Activated T-cell treated with anti-CD3 and anti-CD28 coated beads for 4 hours (primary cell): ENCODE measurements at places on chromosomes 4 and X.

- no peak for DNase-seq
These were observed 857.9 kb upstream of the HTR2C start for GRCh38 chrX:113726009-113726408.

DNA sequence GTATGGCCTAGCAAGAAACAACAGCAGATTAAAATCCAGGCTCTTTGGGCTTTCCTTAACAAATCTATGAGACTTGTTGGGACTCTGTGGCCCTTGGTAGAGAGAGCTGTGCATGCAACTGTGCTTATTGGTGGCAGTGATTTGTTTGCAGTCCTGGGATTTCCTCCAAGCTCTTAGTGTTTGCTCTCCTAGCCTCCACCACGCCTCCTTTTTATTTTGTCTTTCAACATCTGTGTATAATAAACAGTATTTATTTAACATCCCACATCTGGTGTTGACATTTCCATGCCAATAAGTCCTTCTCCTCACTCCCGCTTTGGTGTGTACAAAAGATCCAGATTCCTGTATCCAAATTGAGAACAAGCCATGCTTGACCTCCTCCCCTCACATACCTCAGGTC is 3.1 kb downstream of the TNMD start:
- DNase-seq = no peak

GRCh38 chr4:791898-792625 is 33.9 kb downstream of the CPLX1 start:
- DNase-seq = no peak

DNA sequence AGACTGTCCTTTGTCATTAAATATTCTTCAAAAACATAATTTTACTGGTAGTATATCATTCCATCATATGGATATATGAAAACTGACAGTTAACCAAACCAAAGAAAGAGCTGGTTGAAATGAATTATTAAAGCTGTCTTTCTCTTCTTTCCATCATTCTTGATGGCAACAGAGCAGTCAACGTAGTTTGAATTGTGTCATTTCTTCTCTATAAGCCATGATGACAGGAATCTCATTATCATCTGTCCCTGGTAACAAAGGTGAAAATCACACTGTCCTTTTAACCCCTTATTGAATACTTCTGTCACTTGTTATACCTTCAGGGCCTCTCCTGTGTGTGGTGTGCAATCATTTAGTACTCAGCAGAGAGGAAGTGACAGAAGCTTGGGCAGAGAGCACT is 197.0 kb upstream of the SLITRK2 start:
- DNase-seq = no peak

- no peak for DNase-seq
These were observed 841 bp downstream of the ACOT9 start for GRCh38 chrX:23742174-23742696.

DNA sequence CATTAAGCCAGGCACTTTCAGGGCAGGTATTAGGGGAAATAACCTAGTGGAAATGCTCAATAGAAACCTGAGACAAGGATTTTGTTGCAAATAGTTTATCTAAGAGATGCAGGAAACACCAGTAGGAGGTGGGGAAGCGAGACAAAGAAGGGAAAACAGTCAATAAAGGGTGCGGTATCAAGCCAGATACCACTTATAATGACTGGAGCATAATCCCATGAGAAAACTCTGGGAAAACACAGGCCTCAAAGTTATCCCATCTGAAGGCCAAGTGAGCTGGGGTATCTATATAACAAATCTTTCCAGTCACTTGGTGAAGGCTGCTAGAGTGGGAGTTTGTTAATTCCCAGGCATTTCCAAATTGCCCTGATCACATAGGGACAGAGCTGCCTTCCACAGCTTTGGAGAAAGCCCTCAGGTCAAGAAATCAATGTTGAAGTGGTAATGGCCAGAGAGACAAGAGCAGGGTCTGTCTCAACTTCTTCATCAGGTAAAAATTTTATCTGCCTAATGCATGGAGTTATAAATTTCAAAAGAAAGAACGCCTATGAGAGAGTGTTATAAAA is 9.8 kb upstream of the HMGB2 start:
- DNase-seq = no peak

DNA sequence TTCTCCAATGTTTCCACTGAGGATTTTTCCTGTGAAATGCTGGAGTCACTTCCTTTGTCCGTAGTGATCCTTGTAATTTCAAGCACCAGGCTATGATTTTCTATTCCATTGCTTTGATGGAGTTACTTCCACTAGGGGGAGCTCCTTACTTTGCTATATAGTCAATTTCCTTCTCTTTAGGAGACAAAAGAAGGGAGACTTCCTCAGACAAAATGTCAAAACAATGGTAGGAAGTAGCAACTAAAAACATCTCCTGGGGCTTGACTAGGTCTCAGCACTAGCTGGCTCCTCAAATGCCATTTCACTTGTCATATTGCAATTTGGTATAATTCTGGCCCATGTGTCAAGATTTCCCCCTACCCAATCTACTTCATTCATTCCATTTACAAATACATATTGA is 24.1 kb downstream of the ZCCHC12 start:
- DNase-seq = no peak

DNA sequence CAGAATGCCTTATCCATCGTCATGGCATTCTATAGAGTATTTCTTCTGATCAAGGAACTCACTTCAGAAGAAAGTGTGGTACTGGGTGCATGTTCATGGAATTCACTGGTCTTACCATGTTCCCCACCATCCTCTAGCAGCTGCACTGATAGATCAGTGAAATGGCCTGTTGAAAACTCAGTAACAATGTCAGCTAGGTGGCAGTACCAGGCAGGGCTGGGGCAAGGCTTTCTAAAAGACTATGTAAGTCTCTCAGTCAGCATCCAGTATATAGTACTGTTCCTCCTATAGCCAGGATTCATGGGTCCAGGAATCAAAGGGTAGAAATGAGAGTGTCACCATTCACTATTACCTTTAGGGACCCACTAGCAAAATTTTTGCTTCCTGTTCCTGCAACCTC is 15.8 kb upstream of the LDB2 start:
- no peak for DNase-seq

DNA sequence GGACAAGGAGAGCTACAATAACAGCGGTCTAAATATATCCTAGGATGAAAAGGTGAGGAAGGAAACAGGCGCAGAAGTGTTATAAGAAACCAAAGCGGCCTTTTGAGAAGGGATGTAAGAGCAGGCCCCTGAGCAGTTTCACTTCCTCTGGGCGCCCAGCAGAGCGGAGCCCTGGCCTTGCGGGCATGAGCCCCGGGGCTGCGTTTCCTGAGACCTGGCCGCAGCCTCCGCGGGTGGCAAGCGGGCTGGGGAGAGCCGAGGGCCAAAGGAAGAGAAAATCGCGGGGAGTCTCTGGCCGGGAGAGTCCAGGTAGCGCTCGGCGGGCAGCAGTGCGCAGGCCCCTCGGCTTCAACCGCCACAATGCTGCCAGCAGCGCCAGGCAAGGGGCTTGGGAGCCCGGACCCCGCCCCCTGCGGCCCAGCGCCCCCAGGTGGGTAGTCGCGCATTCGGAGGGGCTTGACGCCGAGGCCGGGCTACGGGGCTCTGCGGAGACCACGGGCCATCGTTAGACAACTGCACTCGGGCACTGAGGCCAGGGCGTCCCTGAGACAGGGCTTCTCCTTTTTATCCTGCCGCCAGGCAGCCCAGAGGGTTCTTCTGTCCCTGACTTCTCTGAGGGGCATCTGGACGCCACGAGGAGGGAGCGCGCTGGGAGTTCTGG is at the start of gene BANK1:
BANK1 (plus strand) TSS at position 210 of the 661 bp plus-strand sequence; CDS start at position 361, 151 bp downstream.
- DNase-seq = no peak

DNA sequence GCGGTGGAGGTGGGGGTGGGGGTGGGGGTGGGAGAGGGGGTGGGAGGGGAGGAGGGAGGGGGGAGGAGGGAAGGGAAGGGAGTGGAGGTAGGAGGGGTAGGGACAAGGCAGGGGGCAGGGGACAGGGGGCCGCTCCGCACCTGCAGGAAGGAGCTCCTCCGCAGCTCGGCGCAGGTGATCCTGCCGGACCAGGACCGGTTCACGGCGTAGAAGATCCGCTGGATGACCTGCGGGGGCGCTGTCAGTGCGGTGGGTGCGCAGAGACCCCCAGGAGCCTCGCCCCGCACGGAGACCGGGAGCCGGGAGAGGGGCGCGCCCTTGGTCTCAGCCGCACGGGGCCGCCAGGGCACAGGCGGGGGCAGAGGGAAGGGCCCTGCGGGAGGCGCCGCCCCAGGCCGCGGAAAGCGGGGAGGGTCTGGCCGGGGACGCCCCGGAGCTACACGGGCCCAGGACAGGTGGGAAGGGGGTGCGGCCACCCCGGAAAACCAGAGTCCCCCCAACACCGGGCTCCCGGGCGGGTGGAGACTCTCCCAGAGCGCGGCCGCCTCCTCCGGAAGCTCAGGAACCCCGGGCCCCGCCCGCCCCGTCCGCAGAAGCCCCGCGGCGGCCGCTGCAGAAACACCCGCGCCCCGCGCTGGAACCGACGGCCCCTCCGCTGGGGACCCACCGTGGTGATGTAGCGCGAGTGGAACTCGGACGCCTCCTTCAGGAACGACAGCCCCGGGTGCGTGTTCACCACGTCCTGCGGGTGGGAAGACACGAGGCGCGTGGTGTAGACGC is 27.6 kb upstream of the GTPBP6 start:
- DNase-seq = no peak

DNA sequence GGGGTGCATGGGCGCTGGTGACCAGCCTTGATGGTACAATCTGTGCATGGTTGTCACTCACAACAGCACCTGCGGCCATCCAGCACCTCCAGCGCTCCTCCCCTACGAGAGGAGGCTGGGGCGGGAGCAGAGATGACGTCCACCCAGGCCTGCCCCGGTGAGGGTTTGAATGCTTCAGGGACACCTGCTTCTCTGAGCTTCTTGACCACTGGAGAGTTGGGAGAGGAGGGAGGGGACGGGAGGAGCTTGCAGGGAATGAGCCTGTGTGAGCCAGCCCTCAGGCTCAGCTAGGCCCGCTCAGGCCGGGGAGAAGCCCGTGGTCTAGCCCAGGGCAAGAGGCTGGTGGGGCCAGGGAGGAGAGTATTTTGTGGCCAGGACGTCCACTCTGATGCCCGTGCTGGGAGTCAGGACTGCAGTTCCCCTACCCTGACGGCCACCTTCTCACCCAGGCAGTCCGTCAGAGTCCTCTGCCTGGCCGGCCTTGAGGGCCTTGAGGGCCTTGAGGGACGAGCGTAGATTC is 59.2 kb downstream of the CPZ start:
- no peak for DNase-seq

DNA sequence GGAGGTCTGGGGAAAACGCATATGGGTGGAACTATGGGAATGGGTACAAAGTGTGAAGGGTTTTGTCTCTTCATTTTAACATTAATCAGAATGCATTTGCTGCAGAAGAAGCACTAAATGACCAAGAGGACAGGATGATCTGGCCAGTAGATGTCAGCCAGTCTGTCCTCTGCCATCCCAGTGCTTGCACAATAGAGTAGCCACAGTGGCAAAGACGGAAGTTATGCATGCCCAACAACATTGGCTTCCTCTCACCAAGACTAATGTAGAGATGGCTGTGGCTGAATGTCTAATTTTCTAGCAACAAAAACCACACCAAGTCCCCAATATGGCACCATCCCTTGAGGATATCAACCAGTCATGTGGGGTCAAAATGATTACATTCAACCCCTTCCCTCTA is 45.0 kb upstream of the ARHGEF6 start:
- DNase-seq = no peak

DNA sequence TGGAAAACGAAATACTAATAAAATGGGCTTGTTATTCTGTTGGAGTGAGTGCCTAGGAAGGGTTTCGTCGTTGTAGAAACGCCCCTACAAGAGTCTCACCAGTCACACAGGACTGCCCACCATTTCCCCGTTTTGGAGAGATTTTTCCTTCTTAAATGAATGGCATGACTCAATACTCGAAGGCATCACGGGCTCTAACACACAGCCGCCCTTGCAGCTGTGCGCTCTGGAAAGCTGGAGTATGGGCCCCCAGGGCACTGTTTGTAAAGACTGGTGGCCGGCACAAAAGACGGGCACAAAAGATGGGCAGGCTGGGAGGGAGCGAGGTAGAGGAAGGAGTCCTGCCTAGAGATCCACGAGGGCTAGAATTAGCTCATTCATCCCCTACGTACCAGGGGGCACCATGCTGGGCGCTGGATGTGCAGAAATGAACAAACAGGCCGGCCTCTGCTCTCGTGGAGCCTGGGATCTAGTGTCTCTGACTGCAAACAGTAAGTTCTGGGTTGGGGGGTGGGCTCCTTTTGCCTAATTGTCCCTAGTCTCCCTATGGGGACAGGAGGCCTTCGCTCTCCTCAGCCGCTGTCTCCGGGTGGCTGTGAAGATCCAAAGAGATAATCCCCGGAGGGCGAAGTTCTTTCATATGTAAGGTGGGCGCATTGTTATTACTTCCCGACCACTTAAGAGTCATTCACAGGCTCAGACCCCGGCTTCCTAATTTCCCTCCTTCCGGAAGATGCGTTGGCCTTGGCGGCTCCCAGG is 1.0 kb upstream of the SFRP2 start:
- no peak for DNase-seq

DNA sequence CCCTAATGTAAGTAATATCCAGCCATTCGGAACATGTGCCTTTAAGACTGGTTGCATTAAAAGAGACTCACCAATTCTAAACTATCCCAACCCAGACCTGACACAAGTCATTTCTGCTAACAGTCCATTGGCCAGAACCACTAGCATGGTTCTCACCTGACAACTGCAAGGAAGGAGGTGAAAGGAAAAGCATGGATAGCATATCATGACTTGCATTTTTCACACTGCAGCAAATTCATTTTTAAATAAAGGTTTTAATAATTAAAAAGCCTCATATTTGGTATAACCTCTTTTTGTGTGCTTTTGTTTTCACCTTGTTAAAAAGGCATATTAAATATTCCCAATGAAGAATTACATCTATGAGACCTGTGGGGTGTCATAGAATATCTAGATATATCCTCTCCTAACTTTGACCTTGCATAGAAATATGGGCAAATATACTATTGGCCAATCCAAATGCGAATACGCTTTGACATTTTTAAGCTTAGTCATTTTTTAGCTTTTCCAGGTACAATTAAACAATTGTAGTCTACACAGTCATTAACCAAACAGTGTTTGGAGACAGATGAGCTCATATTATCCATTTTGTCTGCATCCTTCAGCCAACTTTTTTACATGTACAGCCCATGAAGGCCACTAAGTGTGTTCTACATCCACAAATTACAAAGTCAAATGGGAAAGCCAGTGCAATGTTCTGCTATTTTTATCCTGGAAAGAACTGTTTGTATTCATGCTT is 295.3 kb downstream of the PDGFC start:
- DNase-seq = no peak

DNA sequence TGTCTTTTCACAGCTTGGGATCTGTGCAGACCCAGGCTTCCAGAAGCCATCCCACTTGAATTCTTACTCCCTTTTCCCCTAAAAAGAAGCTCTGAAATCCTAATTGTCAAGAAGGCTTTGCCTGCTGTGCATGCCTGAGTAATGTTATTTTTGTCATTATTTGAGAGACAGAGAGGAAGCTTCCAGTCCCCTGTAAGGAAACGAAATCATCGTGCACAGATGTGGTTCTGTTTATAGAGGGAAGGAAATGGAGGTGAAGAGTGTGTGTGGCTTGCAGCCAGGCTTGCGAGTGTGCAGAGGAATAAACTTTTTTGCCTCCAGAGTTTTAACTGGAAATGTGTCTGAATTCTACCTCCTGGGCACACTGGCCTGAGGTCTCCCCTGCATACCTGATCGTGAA is 70.2 kb downstream of the TBL1X start:
- DNase-seq = no peak
